CD4-positive, alpha-beta memory T cell (primary cell): ENCODE measurements at places on chromosomes 16 and 17.

- no peak for DNase-seq
These were observed 8.7 kb downstream of the GRB2 start for GRCh38 chr17:75396796-75397195.

- no peak for DNase-seq
These were observed 2.7 kb downstream of the MYH13 start for GRCh38 chr17:10370016-10370608.

- DNase-seq = peak; percentile 88
These were observed 2.9 kb upstream of the FOXC2 start for GRCh38 chr16:86563469-86564345.

DNA sequence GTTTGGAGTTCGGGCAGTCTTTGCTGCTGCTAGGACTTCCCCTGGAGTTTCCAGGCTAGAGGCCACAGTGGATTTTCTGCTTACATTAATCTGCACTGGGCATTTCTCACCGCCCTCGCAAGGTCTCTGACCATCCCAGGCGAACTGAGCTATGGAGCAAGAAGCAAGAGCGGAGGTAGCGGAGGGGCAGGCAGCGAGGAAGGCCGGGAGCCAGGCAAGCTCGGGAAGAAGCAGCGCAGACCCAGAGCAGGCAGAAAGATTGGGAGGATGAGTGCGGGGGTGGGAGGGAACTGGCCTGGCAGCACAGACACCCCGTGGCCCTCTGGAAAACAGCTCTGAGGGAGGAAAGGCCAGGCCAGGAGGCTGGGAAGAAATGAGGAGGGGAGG, 3.8 kb downstream of the COTL1 start:
- no peak for DNase-seq

DNA sequence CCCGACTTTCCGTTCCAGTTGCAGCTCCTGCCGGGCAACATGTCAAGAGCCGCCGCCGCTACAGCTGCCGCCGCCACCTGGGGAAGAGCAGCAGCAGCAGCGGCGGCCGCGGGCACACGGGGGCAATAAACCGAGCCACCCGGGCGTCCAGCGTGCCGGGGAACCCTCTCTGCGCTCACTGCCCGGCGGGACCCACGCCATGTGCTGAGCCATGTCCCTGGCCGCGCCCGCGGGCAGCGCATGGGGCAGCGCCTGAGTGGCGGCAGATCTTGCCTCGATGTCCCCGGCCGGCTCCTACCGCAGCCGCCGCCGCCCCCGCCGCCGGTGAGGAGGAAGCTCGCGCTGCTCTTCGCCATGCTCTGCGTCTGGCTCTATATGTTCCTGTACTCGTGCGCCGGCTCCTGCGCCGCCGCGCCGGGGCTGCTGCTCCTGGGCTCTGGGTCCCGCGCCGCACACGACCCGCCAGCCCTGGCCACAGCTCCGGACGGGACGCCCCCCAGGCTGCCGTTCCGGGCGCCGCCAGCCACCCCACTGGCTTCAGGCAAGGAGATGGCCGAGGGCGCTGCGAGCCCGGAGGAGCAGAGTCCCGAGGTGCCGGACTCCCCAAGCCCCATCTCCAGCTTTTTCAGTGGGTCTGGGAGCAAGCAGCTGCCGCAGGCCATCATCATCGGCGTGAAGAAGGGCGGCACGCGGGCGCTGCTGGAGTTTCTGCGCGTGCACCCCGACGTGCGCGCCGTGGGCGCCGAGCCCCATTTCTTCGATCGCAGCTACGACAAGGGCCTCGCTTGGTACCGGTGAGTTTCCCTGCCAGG, 604 bp downstream of the HS3ST3B1 start:
- no peak for DNase-seq

- no peak for DNase-seq
These were observed 36.5 kb upstream of the SRSF1 start for GRCh38 chr17:58043221-58044181.

DNA sequence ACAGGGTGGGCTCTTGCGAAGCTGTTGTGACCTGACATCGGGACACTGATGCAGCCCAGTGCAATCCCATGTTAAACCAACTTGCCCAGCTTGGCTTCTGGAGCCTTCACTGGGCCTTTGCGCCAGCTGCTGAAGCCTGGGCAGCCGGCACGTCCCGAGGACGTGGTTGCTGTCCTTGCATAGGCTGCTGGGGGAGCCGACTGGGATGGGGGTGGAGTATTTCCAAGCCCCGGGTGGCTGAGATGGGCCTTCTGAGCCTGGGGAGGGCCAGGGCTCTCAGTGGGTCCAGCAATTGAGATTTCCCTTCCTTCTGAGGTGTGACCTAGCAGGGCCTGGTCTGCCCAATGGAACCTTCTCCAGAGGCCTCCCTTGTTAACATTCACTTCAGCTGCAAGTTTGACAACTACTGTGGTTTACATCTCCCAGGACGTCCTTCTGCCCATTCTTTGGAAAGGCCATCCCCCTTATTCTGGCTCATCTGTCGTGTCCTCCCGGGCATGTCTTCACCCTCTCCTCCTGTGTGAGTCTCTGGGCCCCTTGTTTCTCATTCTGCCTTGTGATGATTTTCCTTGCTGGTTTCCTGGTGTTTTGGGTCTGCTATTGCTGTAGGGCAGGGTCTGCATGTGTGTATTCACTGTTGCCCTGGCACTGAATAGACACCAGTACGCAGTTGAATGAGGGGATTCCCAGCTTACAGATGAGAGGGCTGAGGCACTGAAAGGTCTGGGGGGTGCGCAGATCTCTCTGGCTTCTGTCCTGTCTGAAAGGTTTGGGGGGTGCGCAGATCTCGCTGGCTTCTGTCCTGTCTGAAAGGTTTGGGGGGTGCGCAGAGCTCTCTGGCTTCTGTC, 34.4 kb downstream of the HAPSTR1 start:
- no peak for DNase-seq

DNA sequence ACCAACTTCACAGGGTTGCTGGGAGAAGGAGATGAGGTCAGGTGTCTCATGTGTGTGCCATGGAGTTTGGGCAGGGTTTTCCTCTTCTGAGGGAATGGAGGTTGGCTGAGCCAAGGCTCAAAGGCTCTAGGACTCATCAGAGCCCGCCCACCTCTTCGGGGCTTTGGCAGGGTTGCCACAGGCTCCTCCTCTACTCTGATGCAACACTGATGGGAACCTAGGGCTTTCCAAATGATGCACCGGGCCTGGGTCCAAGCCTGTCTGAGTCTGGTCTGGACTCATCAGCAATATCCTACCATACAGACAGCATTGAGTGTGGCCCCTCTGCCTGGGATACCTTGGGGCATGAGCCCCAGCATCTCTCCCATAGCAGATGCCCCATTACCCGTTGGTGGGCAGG, 59.5 kb upstream of the LHX1 start:
- DNase-seq = no peak
